ENCODE measurements at places on chromosomes 6 and 20.

- DNase-seq: no peak
- no peaks in the 10 kb centered on the region for H3K27me3 ChIP-seq
- H3K4me1 ChIP-seq: no peaks in the 10 kb centered on the region
- no peak overlapping the region for H3K27ac ChIP-seq
These were observed 42.1 kb downstream of the MDN1 start for GRCh38 chr6:89777455-89777854.

GRCh38 chr6:164048840-164049516 is 634.5 kb downstream of the QKI start:
- H3K27me3 ChIP-seq: no peaks in the 10 kb centered on the region
- H3K27ac ChIP-seq: no peak overlapping the region
- no peaks in the 10 kb centered on the region for H3K36me3 ChIP-seq
- no peaks in the 10 kb centered on the region for H3K4me1 ChIP-seq

GRCh38 chr20:58599966-58600365 is 51.1 kb upstream of the STX16 start:
- peaks cover 4% of the 10 kb centered on the region for H3K27me3 ChIP-seq
- no peaks in the 10 kb centered on the region for H3K4me1 ChIP-seq
- no peak overlapping the region for H3K27ac ChIP-seq
- no peak overlapping the region for H3K4me3 ChIP-seq
- no peak for DNase-seq

GRCh38 chr6:133244519-133244918 is 3.4 kb downstream of the EYA4 start:
- peaks cover 89% of the 10 kb centered on the region for H3K27me3 ChIP-seq
- no peak overlapping the region for H3K4me3 ChIP-seq
- no peak overlapping the region for H3K27ac ChIP-seq
- H3K4me1 ChIP-seq: peaks cover 8% of the 10 kb centered on the region

DNA sequence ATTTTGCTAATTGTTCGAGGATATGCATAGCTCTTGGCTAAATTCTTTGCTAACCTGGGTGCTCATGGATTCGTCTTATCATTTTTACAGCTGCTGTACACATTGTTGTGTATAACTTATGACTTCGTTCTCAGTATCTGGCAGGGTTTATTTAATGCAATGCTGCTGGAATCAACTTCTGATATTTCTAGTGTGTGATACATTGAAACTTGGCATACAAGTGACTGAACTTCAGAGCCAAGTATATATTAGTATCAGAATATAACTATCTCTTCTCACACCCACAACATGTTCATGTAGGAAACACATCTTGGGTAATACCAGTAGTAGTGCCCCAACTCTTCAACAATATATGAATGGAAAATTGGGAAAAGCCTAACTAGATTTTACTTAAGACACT is 764.2 kb downstream of the TENT5A start:
- no peaks in the 10 kb centered on the region for H3K4me1 ChIP-seq
- DNase-seq: no peak
- no peaks in the 10 kb centered on the region for H3K27me3 ChIP-seq
- H3K27ac ChIP-seq: no peak overlapping the region
- H3K4me3 ChIP-seq: no peak overlapping the region
